ENCODE measurements at places on chromosomes 3 and 15.

DNA sequence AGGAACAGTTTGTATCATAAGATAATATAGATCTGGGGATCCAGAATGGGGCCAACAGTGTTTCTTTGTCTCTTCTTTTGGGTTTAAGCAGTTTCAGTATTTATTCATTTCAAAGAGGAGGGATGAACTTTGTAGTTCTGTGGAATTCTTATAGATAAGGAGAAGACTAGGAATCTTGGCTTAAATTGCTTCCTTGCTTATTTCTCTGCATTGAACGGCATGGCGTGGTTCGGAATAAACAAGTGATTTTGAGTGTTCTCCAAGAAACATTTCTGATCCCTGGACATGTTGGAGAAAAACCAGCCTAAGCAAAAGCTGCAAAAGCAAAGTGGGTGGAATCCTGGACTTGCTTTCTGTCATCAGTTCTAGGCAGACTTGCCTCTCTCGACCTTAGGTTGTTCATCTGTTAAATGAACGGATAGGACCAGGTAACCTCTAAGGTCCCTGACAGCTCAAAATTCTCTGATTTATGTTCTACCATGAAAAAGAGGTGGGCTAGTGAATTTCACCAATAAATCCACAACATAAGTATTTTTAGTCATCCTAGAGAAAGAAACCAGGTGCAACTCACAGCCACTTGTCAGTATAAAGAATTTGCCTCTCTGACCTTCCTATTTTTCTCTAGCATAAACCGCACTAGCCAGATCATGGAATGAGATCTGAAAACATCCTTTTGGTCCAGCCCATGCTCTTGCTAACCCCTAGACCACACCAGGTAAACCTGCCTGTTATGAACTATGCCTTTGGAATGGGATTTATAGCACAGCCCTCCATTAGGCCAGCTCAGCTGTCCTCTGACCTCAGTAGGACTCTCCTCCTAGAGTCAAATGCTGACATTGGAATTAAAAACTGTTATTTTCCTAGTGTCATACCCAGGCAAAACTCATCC, 78.8 kb downstream of the CLDN11 start:
- no peak for DNase-seq

DNA sequence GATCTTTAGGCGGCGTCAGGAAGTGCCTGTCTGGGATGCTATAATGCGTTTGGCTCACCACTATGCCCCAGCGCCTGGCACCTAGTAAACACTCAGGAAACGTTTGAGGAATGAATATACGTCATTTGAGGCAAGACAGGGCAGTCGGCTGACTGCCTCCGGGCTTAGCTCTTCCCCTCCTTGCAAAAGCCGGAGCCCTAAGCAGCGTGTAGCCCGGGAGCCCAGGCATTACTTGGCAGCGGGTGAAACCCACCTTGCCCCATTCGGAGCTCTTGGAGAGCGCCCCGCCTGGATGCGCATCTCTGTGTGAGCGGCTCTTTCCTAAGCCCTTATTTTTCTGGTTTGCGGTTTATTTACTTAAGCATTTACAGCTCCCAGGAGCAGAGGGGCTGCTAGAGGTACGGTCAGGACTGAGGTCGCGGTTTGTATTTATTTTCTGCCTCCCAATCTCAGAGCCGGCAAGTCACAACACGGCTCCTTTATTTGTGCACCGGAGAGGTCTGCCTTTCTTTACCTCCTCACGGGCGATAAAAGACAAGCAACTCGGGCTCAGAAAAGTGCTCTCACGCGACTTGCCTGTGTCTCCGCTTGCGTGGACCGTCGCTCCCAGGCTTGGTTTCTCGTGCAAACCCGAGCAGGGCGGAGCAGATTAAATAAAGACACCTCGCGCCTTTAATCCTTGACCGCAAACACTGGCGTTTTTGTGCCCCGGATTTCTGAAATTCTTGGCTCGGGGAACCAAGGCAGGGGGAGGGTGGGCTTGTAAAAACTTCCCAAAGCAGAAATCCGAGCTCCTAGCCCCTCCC, 737 bp upstream of the ITPR1 start:
- DNase-seq: no peak

GRCh38 chr3:149145974-149146373, 16.5 kb downstream of the HPS3 start:
- DNase-seq: no peak

GRCh38 chr3:21750080-21750696, 822 bp downstream of the ZNF385D start:
- DNase-seq: no peak

GRCh38 chr3:106277731-106278130, 408.9 kb upstream of the CBLB start:
- no peak for DNase-seq

DNA sequence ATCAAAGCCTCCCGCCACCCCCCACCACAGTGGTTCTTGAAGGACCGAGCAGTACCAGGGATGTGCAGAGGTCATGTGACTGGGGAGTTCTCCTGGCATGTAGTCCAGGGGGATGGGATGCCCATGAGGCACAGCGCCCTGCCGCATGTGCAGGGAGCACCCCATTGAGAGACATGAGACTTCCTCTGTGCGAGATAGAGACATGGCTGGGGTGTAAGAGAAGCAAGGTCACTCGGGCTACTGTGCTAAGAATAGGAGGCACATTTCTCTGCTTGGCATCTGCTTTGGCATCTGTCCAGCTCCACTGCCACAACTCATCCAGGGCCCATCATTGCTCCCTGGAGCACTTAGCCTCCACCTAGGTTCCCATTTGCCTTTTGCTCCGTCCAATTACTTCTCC, 2.4 kb upstream of the CYP1A1 start:
- DNase-seq: no peak

GRCh38 chr3:46321461-46322104, 32.3 kb upstream of the CCR2 start:
- no peak for DNase-seq

Data from Jurkat, Clone E6-1 (cell line).